ENCODE measurements at places on chromosomes 4 and X. TPM values are rescaled to one million over a fixed set of nuclear protein-coding genes. Genes with fewer than 3 reads are reported as not detected.

GRCh38 chr4:20044502-20044911, 207.2 kb upstream of the SLIT2 start:
- no peak for DNase-seq

DNA sequence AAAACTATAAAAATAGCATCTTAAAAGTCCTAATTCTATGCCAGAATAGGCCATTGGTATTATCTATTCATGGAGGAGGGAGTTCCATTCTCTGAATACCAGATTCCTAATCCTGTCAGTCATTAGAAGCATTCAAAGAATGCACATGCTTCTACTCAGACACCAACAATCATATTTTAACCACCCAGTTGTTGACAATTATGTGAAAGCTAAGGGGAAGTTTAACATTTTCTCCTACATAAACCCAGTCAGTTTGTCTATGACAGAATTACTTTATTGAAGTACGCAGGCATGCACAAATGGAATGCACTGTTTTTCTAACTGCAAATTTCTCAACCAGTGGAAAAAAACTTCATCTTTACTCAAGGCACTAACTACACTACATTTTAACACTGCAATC, 69.6 kb upstream of the MTNR1A start:
- no peak for DNase-seq

- DNase-seq, result no peak
These were observed 205.1 kb upstream of the EMCN start for GRCh38 chr4:100722866-100723459.

GRCh38 chr4:136562834-136563233, 969.5 kb downstream of the PCDH18 start:
- no peak for DNase-seq

- DNase-seq, result no peak
These were observed 114.2 kb upstream of the FAT4 start for GRCh38 chr4:125200556-125200955.

GRCh38 chrX:49077941-49078340, 1.7 kb downstream of the WDR45 start:
- no peak for DNase-seq

DNA sequence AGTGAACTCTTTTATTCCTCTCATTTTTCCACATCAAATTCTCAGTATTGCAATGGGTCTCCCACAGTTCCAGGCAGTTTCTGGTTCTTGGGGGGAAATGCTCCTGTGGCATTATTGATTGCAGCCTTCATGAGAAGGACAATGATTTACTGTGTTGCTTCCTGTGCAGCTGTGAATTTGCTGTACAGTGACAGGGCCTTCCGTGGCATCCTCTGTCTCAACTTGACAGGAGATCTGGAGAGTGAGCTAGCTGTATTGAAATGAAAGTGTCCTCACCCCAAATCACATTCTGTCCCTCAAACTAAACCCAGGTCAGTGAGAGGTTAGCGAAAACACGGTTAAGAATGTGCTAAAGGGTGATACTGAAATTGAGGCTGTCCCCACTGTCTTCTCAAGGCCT, 77.1 kb upstream of the ATOH1 start:
- no peak for DNase-seq

GRCh38 chr4:20311856-20312255, 60.2 kb downstream of the SLIT2 start:
- DNase-seq, result no peak

GRCh38 chrX:18674417-18674787, 2.5 kb upstream of the RS1 start:
- DNase-seq, result peak; percentile 26

- DNase-seq, result peak; percentile 24
These were observed 58.2 kb upstream of the ZNF157 start for GRCh38 chrX:47311932-47312774.

DNA sequence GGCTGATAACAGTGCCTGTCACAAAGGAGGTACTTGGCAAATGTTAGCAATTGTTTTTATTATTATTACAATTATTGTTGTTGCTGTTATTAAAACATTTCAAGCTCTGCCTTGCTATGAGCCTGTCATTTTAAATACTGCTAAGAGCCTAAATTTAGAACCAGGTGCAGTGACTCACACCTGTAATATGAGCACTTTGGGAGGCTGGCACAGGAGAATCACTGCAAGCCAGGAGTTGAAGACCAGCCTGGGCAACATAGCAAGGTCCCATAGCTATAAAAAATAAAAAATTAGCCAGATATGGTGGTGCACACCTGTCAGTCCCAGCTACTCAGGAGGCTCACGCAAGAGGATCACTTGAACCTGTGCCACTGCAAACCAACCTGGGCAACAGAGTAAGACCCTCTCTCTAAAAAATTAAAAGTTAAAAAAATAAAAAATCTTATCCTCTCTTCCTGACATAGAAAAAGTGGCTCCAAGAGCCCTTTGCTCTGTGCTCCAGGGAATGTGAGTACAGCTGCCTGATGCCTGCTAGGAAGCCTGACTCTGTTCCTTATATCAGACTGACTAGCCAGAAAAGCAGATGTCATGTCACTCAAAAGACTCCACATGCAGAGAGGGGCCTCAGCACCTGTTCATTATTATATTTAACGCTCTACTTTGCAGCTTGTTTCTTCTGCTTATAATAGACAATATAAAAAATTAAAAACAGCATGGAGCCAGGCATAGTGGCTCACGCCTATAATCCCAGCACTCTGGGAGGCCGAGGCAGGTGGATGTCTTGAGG, 234.0 kb downstream of the OPHN1 start:
- DNase-seq, result no peak

DNA sequence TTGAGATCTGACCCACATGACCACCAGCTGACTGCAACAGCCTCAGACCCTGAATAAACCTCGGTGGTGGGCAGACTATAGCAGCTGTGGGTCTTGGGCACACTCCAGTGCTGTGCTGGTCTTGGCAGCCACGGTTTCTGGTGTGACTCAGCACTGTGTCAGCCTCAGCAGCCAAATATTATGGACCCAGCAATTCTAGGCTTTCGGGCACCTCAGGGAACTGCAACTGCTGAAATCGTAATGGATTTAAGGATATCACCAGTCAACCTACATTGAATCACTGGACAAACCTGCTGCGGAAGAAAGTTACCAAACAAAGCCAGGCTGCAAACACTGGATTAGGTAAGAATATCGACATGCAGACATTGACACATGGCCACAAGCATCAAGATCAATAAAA, 10.5 kb upstream of the UBE2NL start:
- no peak for DNase-seq

- no peak for DNase-seq
These were observed 15.7 kb downstream of the SLC2A9 start for GRCh38 chr4:10005632-10006031.

GRCh38 chr4:40395166-40395900, 60.2 kb downstream of the CHRNA9 start:
- no peak for DNase-seq

GRCh38 chr4:25131926-25132325, 28.3 kb downstream of the SEPSECS start:
- no peak for DNase-seq

- DNase-seq, result no peak
These were observed 22.8 kb upstream of the FGFR3 start for GRCh38 chr4:1770245-1770644.

- no peak for DNase-seq
These were observed 25.1 kb downstream of the ENOX2 start for GRCh38 chrX:130877892-130878341.

Gene MAP9
- total RNA-seq, result 8.1 TPM

Gene STATH
- total RNA-seq, result not detected

Gene UGT2B15
- total RNA-seq, result not detected

Gene FAM47B
- not detected for total RNA-seq

Gene DCX
- 614 TPM for total RNA-seq

Gene COX7B2
- total RNA-seq, result not detected

Gene HS3ST1
- 1.7 TPM for total RNA-seq

Gene NHSL2
- total RNA-seq, result 7.3 TPM

Gene NAP1L3
- total RNA-seq, result 16.9 TPM

Gene ARMCX5
- 16.2 TPM for total RNA-seq

Gene PNMA3
- 7.8 TPM for total RNA-seq

Gene PGAM4
- not detected for total RNA-seq

Gene NAT8L
- 8.3 TPM for total RNA-seq

Gene SSX2
- not detected for total RNA-seq

Gene MAGT1
- 8.6 TPM for total RNA-seq

Gene PHEX
- total RNA-seq, result 0.17 TPM
